Vagina (tissue), 2 donors: ENCODE measurements at places on chromosomes 7 and 10.

DNA sequence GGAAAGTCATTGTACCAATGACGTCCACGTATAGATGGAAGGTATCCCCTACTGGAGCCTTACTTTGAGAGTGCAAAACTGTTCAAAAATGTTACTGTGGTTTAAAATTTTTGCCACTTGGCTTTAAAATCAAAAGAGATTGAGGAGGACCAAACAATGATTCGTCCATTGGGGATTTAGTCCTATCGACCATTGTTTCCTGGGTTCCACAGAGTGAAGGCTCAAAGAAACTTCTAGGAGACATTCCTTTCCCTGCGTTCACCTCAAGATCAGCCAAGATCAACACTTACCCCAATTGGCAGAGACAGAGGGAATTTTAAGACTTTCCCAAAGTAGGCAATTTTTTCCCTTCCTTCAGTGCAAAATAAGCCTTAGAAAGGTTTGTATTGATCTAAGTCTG lies 152.3 kb downstream of the NEBL start:
- no peak for DNase-seq

GRCh38 chr7:45978010-45978681 lies 57.1 kb upstream of the IGFBP3 start:
- DNase-seq: peak; percentile 85

- DNase-seq: no peak
Observed at GRCh38 chr10:92886334-92886961, 38.1 kb downstream of the EXOC6 start.

DNA sequence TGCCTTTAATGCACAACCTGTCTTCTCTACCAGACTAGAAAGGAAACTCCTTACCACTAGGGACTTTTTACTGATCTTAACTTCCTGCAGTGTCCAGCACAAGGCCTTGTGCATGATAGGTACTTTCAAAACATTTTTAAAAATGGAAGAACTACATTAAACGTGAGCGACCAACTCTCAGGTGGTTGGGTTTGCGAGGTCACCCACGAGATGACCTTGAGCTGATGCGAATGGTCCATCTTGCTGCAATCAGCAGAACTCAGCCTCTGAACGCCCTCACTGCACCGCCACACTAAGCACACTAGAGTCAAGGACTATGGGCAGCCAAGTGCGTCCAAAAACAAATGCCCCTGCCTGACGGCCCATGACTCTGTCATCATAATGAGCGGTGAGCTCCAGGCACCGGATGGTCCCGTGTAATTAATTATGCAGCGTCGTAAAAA lies 34.9 kb upstream of the PTF1A start:
- DNase-seq: no peak

DNA sequence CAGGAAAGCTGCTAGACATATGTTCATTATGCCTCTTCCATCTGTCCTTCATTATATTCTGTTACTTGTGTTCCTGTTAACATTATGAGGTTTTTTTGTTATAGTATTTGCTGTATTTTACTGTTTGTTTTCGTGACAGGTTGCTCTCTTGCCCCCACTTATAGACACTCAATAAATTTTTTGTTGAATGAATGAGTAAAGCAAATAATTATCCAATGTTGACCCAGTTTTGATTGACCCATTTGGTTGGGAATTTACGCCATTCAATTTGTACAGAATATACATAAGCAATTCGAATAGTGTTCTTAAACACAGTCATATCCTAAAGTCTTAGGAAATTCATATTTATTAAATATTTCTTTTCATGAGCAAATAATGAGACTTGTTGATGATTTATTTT lies 11.8 kb downstream of the CCSER2 start:
- no peak for DNase-seq

GRCh38 chr10:55446441-55447002 lies 645.5 kb upstream of the PCDH15 start:
- no peak for DNase-seq

DNA sequence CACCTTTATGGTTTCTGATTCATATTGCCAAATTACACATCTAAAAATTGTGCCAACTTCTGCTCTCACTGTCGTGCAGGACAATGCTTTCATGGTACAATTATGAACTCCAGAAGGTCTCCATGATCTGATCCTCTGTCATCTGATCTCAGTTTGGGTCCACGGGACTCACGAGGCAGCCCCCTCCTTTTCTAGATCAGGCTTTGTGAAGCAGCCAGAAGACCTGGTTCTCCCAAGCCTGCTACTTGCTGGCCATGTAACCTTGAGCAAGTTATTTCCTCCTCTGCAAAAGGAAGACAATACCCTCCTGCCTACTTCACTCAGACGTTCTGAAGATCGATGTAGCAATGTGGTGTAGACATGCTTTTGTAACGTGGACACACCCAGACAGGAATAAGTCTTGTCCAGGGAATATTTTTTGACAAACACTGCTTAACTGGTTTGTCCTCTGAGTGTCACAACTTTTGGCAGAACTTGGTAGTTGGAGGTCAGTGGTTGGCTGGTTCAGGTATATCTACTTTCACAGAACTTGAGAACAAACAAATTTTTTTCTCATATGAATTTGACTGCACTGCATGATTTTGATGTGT lies 19.6 kb downstream of the CALML3 start:
- DNase-seq: no peak

GRCh38 chr10:129580901-129581300 lies 113.9 kb downstream of the MGMT start:
- no peak for DNase-seq

GRCh38 chr10:77308084-77308732 lies 329.4 kb downstream of the KCNMA1 start:
- DNase-seq: no peak

- DNase-seq: no peak
Observed at GRCh38 chr7:38451840-38452239, 178.4 kb upstream of the TARP start.

- no peak for DNase-seq
Observed at GRCh38 chr10:99793819-99794218, 11.4 kb downstream of the ABCC2 start.

DNA sequence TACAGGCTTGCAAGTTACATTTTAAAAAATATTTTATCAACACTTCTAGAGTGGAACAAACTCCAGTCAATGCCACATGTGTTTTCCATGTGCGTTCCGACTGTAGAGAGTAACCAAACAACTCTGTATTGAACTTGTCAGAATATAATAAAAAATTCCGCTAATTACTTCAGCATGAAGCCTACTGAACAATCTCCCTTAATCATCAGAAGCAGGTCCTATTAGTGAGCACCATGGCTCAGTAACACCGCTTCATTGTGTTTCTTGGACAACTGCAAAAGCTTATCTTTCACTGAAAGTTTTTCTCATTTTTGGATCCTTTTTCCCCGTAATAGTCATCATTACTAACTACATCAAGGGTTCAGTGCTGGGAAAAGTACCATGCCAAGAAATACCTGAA lies 117.0 kb downstream of the MKX start:
- no peak for DNase-seq

- DNase-seq: no peak
Observed at GRCh38 chr10:95796504-95796903, 40.5 kb downstream of the ENTPD1 start.

DNA sequence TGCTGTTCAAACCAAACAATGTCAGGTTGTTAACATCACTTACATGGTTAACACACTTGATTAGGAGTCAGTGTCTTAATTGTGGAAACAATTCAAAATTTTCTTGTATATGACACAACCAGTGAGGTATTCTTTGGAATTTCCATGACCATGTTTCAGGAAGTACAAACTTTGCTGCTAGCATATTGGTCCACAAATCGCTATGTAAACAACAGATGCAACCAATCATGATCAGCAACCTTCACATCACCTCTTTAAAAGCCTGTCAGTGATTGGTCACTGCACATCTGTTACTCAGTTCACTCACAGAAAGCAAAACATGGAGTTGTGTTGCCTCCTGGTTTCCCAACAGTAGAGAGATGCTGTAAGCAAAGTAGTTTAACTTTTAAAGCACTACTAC lies 108.9 kb upstream of the FAM3C start:
- no peak for DNase-seq

- no peak for DNase-seq
Observed at GRCh38 chr10:62108759-62109586, 159.7 kb downstream of the RTKN2 start.

GRCh38 chr7:64884085-64884912 lies 18.8 kb upstream of the ZNF273 start:
- DNase-seq: peak; percentile 90

DNA sequence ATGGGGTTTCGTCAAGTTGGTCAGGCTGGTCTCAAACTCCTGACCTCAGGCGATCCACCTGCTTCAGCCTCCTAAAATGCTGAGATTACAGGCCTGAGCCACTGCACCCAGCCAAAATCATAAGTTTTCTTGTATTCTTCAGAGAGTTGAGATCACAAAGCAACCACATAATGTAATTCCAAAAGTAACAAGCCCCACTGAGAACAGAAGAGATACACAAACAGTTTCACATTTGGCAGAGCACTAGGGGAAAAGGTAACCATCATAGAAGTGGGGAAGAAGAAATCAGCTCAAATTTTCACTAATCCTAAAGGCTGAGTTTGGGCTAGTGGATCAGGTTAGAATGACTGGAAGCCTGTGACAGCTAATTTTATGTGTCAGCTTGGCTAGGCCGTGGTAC lies 5.4 kb upstream of the CEP41 start:
- DNase-seq: no peak

GRCh38 chr10:131751827-131752775 lies 148.7 kb upstream of the PPP2R2D start:
- DNase-seq: no peak

DNA sequence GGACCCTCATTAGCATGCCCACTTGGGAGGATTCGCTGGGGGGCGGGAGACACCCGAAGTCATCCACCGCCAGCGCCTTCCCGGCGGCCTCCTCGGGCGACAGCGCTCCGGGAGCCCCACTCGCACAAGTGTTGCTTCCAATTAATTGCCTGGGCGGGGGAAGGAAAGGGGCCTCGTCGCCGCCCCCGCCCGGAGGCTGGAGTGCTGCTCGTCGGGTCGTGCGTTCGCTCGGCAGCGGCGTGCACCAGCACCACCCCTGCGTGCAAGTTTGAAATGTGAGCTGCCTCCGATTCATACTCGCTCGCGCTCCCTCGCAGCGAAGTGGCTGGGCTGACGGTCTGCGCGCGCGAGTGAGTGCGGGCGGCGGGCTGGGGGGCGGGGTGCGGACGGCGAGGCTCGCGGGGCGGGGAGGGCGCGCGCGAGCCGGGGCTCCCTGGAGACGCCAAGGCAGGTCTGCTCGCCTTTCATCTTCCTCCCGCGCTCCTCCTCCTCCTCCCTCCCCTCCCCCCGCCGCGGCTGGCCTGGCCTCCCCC lies 104.6 kb upstream of the PPIF start:
- no peak for DNase-seq

DNA sequence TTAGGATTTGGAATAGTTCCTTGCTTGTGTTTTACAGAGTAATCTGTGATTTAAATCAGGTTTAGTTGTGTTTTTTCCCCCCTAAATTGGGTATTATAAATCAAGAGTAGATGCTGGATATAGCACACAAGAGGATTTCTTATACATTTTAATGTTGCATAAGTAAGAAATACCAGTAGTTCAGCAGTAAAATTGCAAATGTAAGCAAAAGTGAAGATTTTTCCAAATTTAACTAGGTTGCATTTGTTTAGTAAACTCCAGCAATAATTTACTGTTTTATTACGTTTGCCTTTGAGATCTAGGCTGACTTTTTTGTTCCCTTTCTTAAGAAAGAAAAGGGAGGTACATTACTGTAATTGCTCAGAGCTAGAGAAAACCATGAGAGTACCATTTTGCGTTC lies 207.3 kb downstream of the LRMDA start:
- no peak for DNase-seq

DNA sequence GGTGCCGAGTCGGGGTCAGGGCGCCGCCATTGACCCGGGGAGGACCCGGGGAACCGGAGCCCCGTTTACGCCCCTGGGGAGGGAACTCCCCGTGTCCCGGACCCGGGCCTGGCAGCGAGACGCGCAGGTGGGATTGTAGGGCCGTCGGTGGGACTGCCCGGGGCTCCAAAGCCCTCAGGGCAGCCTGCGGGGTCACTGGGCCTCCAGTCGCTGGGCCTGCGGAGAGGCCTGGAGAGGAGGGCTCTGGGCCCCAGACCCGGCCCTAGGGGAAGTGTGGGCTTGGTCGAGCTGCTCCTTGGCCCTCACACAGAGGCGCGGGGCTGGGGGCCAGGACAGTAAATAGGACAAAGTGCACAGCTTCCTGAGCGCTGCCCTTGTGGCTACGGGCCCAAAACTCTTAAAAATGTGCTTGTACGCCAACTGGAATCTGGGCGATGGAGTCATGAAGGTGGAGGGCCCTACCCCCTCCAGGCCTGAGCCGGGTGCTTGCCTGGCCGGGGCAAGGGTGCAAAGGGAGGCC lies 657 bp downstream of the ECHDC3 start:
- DNase-seq: no peak

- no peak for DNase-seq
Observed at GRCh38 chr7:131196803-131197202, 130.9 kb upstream of the MKLN1 start.

DNA sequence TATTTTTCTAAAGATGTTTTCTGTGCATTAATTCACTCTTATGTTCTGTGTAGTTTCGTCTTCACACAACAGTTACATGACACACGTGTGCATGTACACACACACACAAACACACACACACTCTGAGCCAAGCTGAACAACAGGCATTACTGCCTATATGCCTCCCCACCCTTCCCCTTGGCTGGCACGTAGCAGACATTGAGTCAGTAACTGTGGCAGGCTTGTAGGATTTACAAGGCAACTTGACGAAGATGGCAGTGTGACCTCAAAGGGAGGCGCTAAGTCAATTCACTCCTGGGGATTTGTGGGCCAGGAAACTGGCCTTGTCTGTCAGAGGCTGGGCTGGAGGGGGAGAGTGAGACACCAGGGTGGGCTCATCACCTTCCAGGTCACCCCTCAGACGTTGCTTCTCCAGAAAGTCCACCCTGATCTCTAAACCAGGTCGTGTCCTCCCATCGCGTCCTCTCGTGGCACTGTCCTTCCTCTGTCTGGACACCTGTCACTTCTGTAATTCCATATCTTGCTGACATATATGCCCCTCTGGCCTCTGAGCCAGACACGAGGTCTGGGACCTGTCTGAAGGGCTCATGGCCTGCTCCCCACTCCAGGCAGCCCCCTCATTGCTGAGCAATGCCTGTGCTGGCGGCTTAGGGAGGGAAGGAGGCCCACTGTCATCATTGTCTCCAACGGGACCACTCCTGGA lies 41.1 kb upstream of the INPP5A start:
- no peak for DNase-seq

DNA sequence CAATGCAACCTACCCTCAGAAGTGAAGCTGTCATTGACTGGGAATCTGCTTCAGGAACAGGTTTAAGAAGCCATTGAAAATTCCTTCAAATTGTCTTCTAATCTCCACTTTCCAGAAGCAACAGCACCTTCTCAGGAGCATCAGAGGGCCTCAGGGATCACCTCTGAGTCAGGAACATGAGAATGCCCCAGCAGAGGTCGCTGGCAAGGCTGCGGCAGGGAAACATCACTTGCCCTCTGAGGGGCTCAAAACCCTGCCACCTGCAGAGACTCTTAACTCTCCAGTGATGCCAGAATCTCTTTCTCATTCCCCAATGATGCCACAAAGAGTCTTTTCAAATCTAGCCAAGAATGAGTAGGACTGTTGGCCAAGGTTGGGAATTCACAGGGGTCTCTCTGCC lies 5.9 kb upstream of the MAPK8 start:
- no peak for DNase-seq

- DNase-seq: no peak
Observed at GRCh38 chr7:135213831-135214230, 2.5 kb upstream of the WDR91 start.

- no peak for DNase-seq
Observed at GRCh38 chr7:1644341-1645070, 25.6 kb upstream of the ELFN1 start.

GRCh38 chr7:106417273-106417902 lies 132.6 kb upstream of the NAMPT start:
- no peak for DNase-seq

- no peak for DNase-seq
Observed at GRCh38 chr10:10007957-10008356, 1009.7 kb upstream of the CELF2 start.
